Fibroblast of villous mesenchyme (primary cell): ENCODE measurements at places on chromosomes 3 and 15. TPM values are rescaled to one million over a fixed set of nuclear protein-coding genes. Genes with fewer than 3 reads are reported as not detected.

Gene CYP1A2
- not detected in 2 replicates for total RNA-seq

Gene MYL3
- 0.97 and 1.7 TPM in 2 replicates for total RNA-seq

Gene GPR176
- 111 and 120 TPM in 2 replicates for total RNA-seq

Gene CADM2
- total RNA-seq: under 0.01 and 0.32 TPM in 2 replicates

Gene PRR23C
- not detected in 2 replicates for total RNA-seq

Gene UBA7
- 44.0 and 48.0 TPM in 2 replicates for total RNA-seq

Gene AMOTL2
- total RNA-seq: 129 and 236 TPM in 2 replicates

Gene CA12
- total RNA-seq: 8.1 and 15.1 TPM in 2 replicates

Gene NCBP2
- total RNA-seq: 41.2 and 57.9 TPM in 2 replicates

Gene GPR62
- under 0.01 TPM in 1 of 2 replicates, not detected in the other for total RNA-seq

Gene TMEM108
- total RNA-seq: under 0.01 and 0.32 TPM in 2 replicates

Gene ACTC1
- under 0.01 and 0.64 TPM in 2 replicates for total RNA-seq

Gene VIPR1
- total RNA-seq: 0.32 TPM in 1 of 2 replicates, not detected in the other

GRCh38 chr3:176934698-176935097 is 262.6 kb downstream of the TBL1XR1 start:
- no peak for DNase-seq

- peak; percentile 60 for DNase-seq
These were observed 519.1 kb downstream of the FOXP1 start for GRCh38 chr3:71064291-71064955.

GRCh38 chr3:25073423-25073822 is 354.6 kb upstream of the RARB start:
- no peak for DNase-seq

GRCh38 chr3:94525043-94525442 is 462.2 kb downstream of the NSUN3 start:
- peak; percentile 11 for DNase-seq

GRCh38 chr3:134084242-134084950 is 54.7 kb upstream of the SLCO2A1 start:
- no peak for DNase-seq

- DNase-seq: peak; percentile 66
These were observed at the start of gene GOLGA8A for GRCh38 chr15:34437687-34438086. Gene GOLGA8A, minus strand, starts transcription at chr15:34437808. Its CDS starts 48,117 bp downstream, at chr15:34389691.

- DNase-seq: peak; percentile 28
These were observed 34.8 kb downstream of the ATG7 start for GRCh38 chr3:11306817-11307589.

DNA sequence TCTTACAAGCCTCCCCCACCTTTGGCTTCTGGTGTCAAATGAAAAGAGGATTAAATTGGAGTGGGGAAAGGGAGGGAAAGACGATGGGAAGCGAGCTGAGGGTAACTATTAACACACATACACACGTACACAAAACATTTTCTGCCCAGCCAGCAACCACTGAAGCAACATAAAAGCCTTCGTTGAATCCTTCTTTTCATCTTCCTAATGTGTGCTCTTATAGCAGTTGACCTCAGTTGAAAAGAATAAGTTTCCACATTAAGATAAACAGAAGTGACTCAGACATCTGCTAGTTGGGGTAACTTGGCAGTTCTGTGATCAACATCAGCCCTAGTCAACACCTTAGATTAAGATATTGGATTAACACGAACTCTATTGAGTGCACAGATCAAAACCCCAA is 558.5 kb downstream of the MECOM start:
- peak; percentile 53 for DNase-seq

- DNase-seq: no peak
These were observed 9.7 kb upstream of the CYFIP1 start for GRCh38 chr15:22989576-22990477.

- no peak for DNase-seq
These were observed 121.2 kb upstream of the GAP43 start for GRCh38 chr3:115502128-115502527.

DNA sequence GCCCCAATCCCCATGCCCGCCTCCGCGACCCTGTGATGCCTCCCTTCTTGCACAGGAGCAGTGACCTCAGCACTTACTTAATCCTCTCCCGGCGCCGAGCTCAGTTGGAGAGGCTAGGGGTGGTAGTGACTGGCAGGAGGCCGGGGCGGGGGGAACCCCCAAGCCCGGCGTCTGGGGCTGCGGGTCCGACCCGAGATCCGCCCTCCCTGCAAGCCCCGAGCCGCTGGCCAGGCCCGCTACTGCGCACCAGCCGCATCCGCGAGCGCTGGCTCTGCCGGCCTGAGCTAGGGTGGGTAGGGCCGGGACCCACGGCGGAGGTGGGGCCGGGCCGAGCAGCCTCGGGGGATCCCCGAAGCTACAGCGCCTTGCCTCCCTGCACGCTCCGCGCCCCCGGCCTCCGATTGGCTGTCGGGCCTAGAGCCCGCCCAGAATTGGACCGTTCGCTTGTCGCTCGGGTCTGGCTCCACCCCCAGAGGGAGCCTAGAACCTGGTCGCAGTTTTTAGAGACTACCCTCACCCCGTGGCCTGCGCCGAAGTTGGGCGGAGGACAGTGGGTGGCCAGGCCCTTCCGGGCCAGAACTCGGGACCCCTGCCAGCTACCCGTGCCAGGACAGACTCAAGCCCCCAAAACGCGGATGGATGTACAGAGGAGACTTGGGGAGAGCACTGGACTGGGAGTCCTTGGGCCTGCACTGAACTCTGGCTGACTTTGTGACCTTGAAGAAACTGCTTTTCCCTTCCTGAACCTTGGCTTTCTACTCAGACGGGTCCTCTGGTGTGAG is at the start of gene C3orf18:
Gene C3orf18 (minus strand): TSS at position 362 of the 782 bp plus-strand sequence. CDS start 2,048 bp downstream, outside the sequence.
- DNase-seq: peak; percentile 90

GRCh38 chr3:98531622-98532274 is at the start of gene GPR15:
Gene GPR15, plus strand, starts transcription at chr3:98531978. Its CDS starts 56 bp downstream, at chr3:98532034.
- DNase-seq: no peak

DNA sequence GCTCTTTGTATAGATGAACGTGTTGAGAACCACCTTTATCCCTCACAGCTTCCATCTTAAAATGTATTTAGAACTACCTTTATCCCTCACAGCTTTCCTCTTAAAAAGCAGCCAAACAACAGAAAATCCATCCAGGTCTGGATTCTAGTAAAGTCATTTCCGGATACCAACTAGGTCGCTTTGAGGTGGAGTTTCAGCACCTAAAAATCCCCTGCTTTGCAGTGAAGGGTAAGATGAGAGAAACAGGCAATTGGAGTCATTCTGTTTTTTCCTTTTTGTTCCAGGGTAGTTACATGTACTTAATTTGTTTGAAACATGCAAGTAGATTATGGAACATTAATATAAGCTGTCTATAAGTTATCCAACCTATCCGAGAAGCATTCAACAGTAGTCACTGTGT is 192.0 kb downstream of the UBE2E2 start:
- DNase-seq: no peak

DNA sequence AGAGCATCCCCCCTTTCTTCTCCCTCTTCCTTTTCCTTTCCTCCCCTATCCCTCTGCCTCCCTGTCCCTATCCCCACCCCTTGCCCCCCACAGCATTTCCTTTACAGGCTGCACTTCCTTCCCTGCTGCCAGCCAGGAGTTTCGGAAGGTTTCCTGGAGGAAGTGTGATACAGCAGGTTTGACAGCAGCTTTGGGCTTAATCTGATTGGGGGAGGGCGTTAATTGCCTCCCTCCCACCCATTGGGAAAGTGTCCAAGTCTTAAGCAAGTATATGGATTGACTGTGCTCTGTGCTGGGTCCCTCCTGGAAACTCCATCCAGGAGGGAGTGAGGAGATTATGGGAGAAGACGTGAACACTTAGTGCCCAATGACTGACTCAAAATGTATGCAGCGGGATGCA is 1.8 kb downstream of the SCAMP5 start:
- DNase-seq: no peak

DNA sequence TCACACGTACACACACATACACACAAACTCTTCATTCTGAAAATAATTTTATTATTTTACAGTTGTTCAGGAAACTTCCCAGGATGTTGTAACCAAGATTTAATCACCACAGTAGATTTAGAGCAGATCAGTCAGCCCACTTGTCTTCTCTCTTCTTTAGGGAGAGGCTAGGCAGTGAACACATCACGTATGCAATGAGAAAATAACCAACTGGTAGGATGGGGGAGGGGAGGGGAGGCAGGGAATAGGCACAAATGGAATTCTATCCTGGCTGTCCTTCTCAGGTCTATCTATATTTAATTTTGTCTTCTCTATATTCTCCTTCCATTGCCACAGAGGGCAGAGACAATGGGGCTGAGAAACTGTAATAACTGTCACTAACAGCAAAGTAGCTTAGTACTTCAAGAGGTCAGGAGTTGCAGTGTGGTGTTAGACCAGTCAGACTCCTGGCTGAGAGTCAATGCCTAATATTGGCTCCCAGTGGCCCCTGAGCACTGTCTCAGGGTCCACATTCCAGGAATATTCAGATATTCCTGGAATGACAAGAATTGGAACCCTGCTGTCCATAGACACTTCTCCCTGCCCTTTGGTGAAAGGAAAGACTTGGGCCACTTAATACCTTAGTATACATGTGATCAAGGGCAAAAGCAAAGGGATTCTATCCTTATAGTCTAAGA is 2.6 kb upstream of the HCLS1 start:
- no peak for DNase-seq

DNA sequence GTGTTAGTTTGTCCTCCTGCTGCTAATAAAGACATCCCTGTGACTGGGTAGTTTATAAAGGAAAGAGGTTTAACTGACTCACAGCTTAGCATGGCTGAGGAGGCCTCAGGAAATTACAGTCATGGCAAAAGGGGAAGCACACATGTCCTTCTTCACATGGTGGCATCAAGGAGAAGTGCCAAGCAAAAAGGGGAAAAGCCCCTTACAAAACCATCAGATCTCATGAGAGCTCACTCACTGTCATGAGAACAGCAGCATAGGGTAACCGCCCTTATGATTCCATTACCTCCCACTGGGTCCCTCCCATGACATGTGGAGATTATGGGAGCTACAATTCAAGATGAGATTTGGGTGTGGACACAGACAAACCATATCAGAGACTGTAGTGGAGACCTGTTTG is 27.0 kb downstream of the TM2D3 start:
- no peak for DNase-seq
